ENCODE measurements at places on chromosomes 3 and 15.

- no peak for DNase-seq
These were observed 110.8 kb downstream of the GREM1 start for GRCh38 chr15:32828507-32829186.

- no peak for DNase-seq
These were observed 184.1 kb downstream of the LPP start for GRCh38 chr3:188338086-188338485.

DNA sequence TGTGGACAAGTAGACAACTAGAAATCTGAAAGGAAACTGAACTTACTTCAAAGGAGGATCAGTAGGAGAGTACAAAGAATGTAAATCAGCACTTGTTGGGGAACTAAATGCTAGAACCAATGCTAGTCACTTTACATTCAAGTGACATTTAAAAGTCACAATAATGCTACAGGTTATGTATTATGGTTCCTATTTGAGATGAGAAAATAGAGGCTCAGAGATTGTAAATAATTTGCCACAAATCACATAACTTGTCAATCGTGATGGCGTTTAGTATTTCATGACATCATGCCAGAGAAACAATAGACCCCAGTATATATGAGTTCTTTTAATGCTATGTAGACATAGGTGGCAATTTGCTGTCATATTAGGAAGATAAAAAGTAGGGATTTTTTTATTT is 467.8 kb upstream of the CBLB start:
- DNase-seq: no peak

DNA sequence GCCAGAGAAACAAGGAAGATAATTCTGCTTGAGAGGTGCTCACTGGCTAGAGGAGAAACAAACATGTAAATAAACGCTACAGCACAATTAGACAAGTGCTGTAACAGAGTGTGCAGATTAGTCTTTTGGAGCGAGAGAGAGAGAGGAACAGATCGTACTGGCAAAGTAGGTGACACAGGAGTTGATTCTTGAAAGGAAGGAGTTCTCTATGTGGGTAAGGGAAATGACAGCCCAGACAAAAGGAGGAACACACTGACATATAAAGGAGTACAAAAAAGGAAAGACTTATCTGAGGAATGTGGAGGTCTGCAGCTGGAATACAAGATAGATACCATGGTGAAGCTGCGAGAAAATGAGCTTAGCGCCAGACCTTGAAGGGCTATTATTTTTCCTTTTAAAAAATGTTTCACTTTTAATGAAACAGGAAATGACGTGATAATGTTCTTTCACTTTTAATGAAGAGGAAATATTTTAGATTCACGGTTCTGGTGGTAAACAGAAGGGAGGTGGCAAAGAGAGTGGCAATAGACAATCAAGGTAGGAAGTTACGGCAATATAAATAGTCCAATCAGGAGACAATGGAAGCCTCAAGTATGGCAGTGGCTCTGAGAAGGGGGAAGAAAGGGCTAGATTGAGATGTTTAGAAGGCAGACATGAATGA is 202.9 kb downstream of the VPS13C start:
- no peak for DNase-seq

- DNase-seq: no peak
These were observed 436.4 kb downstream of the SHQ1 start for GRCh38 chr3:72411843-72412242.

DNA sequence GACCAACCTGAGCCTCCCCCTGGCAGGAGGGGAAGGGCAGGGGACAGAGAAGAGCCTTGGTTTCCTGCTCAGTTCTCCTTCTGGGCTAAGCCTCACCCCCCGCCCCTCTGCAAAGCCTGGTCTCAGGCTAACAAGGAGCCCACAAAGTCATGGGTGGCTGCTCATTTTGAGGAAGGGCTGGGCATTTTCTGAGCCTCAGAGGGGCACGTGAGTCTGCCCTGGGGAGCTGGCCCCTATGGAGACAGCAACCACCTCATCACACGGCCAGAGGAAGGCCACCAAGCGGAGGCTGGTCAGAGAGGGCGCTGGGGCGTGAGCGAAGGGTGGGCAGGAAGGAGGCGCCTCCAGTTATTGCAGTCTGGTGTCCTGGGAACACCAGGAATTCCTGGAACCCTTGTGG is 18.7 kb downstream of the ABTB1 start:
- no peak for DNase-seq

DNA sequence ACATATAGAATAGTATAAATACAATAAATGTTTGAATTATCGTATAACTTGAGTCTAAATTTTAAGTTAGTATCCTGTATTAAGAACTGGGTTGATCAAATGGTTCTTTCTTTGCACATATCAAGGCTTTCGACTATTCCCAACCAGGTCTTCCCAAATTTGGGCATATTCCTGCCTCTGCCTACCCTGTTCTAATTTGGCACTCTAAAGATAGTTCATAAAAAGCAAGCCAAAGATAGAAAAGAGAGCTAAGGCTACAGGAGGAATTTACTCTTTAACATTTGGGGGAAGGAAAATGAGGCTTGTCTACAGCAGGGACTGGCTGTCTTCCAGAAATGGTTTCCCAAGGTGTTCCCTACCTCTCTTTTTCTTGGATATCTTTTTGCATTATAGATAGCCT is 36.1 kb downstream of the SLC35A5 start:
- DNase-seq: no peak

DNA sequence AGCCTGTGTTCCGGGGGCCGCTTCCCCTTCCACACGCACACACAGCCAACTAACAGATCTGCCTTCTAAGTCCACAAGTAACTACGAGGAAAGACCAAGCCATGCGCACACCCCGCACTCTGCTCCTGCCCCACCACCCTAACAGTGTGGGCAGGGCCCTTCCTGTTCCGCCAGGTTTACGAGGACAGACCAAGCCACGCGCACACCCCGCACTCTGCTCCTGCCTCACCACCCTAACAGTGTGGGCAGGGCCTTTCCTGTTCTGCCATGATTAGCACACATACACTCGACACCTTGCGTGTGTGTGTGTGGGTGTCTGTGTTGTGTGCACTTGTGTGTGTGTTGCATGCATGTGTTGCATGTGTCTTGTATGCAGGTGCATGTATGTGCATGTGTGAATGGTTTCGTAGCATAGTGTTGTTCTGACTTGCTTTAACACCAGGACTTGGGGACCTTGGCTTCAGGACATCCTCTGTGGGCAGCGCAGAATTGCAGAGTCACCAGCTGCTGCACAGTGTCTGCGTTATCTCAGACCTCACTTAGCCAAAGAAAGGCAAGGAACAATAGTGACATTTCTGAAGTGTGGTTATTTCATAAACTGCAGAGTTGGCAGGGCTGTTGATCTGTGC is 114.4 kb downstream of the CHSY1 start:
- no peak for DNase-seq

DNA sequence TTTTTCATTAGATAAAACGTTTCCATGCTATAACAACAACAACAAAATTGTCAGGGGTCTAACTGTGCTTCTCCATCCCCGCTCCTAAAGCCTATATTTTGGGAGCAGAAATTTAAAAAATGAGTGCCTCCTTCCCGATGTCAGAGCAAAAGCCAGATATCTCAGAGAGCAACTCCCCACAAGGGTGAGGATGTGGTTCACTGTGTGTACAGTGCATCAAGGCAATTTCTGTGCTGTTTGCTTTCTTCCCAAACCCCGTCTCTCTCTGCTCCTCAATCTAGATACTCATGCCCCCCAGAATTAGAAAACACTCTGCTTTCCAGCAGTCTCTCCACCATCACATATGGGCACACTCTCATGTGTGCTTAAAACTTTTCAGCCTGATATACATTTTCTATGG is 76.7 kb upstream of the MBNL1 start:
- no peak for DNase-seq

GRCh38 chr15:64742385-64742784 is 33.0 kb downstream of the RBPMS2 start:
- DNase-seq: no peak

- DNase-seq: no peak
These were observed 312.1 kb downstream of the SLC9A9 start for GRCh38 chr3:143535994-143536784.

GRCh38 chr3:61897848-61898247 is 336.5 kb downstream of the PTPRG start:
- DNase-seq: no peak

DNA sequence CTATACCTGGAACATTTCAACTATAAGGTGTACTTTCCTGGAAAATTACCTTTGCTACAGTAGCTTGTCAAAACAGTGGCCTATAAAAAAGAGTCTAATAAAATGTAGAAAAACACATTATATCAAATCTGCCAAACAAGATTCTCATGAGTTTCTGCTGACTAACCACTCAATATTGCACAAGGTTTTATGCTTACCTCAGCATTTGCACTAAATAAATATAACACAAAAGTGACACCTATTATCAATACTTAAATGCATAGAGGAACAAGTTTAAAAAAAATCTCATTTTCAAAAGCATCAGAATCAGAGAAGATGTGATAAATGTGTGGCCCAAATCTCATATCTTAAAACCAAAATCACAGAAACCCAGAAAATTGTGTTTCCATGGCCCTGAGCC is 281.4 kb downstream of the RSL24D1 start:
- DNase-seq: no peak

DNA sequence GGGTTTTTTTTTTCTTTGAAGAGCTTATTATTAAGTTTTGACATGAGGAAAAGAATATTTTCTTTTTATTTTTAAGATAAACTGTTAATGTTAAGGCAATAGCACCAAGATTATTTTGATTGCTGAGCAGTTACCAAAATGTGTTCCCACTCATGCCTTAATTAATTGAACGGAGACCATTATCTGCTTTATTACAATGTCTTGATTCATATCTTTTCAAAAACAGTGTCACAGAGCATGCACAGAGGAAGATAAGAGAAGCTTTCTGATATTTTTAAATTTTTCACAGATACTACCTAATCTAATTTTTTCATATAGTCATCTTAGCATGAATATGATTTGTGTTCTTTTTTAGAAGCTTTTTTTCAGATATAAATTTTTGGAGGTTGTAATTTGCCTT is 106.7 kb upstream of the FEZF2 start:
- DNase-seq: no peak

DNA sequence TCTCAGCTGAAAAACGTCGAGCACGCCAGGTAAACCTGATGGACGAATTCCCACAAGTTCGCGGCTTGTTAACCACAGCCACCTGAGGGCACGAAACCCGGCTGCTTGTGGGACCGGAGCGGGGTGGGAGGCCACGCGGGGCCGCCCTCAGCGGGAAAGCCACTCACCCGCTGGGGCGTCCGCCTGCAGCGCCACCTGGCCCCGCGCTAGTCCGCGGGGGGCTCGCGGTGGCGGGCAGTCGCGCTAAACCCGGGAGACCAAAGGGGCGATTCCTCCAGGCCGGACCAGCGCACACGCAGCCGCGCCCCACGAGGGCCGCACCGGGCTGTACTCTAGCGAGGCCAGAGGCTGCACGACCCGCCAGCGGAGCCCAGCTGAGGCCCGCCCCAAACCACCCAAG is 15.7 kb upstream of the CFAP161 start:
- no peak for DNase-seq

DNA sequence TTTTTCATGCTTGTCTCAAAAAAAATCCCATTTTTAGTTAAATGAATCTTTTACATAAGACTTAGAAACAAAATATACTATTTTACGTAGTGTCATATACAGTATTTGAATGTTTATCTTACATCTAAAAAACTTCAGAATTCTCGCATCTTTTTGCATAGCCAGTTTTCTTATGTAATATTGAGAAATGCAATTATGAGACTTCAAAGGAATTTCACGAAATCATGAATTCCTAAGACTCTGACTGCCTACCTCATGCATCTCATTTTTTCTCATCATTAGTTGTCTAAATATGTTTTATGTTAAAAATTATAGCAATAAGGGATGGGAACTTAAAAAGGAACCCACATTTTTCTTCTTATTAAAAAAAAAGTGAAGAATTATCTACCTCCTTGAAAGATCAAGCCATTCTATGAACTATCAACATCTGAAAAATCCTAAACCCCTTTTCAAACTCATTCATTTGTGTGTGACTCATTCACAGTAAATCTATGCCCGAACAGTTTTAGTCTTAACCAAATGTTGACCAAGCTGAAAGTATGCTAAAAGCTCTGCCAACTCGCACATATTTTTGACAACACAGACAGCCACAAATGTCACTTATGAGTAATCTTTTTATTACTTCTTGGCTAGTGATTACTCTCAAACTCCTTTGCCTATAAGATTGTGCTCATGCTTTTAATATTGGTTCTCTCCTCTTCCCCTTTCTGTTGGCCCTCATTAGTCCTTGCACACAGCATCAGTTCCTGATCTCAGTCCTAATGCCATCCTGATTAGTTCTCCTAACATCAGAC is 115.9 kb downstream of the DCLK3 start:
- no peak for DNase-seq

DNA sequence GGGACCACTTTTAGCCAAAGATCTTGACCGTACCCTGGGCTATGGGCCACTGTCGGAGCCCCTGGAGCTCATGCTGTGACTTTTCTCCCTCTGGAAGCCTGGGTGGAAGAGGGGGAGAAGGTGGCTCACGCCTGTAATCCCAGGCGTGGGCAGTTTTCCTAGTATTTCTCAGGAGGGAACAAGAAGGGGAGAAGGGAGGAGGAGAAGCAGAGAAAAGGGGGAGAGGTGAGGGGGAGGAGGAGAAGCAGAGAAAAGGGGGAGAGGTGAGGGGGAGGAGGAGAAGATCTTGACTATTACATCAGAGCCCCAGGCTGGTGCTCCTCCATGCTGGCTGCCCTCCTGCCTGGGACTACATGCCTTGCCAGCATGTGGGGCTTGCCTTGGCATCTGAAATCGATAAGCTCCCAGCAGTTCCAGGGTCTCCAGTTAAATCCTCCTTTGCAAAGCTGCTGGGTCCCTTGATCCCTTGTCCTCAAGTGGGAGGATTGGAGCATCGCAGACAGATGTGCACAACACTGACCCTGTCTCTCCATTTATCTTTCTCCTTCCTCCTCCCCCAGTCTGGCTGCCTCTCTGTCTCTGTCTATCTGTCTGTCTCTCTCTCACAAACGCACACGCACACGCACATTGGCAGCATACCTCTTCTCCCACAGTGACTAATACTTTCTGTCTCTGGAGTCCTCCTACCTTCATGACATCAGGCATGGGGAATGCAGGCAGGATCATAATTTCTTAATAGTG is 41.6 kb downstream of the MRAS start:
- DNase-seq: no peak

- DNase-seq: no peak
These were observed 61.2 kb downstream of the CLDN1 start for GRCh38 chr3:190261015-190261414.

Data from stimulated activated CD8-positive, alpha-beta memory T cell treated with anti-CD3 and anti-CD28 coated beads, Interleukin-4, amount 100 ng/mL, for 4 hours (primary cell).